ENCODE measurements at places on chromosomes 7 and 10. TPM values are rescaled to one million over a fixed set of nuclear protein-coding genes. Genes with fewer than 3 reads are reported as not detected.
A peak's percentile ranks its signal among the peaks of the same experiment; 100 is the strongest.

Gene PRLHR
- total RNA-seq: not detected

GRCh38 chr7:82167558-82168314 is 275.8 kb downstream of the CACNA2D1 start:
- DNase-seq: no peak

Gene TSPAN13
- 6.1 TPM for total RNA-seq

DNA sequence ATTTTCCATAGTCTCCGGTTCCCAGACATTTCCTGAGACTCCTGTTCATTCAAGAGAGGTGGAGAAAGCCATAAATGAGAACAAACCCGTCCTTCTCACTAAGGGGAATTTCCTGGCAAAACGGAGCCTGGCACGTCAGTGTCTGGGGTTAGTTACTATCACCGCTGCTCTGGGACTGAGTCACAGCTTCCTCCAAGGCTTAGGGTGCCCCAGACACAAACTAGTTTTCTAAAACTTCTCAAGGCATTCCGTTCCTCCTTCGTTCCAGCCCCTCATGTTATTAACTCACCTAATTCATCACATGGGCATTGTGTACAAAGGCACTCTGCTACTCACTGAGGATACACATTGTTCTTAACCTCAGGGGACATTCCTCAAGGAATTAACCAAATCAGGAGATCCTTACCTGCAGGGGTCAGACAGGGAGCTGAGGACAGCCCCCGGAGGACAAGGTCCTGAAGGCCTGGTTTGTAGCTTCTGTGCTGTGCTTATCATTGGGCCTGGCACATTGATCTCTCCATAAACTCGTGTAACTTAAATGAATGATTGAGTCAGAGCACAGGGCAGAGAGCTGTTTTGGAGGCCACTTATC is 103.0 kb upstream of the KLF6 start:
- peak; percentile 97 for DNase-seq

GRCh38 chr10:128337860-128338378 is 211.7 kb upstream of the MKI67 start:
- DNase-seq: no peak

Gene IFRD1
- 18.3 TPM for total RNA-seq

Gene WIPF3
- not detected for total RNA-seq

GRCh38 chr7:13989949-13990305 is 461 bp upstream of the ETV1 start:
- DNase-seq: no peak

Measured in IMR-90 (cell line).